Activated gamma-delta T cell (primary cell): ENCODE measurements at places on chromosomes 4 and X.

GRCh38 chrX:151771726-151772125, 37.2 kb downstream of the CNGA2 start:
- DNase-seq = no peak

DNA sequence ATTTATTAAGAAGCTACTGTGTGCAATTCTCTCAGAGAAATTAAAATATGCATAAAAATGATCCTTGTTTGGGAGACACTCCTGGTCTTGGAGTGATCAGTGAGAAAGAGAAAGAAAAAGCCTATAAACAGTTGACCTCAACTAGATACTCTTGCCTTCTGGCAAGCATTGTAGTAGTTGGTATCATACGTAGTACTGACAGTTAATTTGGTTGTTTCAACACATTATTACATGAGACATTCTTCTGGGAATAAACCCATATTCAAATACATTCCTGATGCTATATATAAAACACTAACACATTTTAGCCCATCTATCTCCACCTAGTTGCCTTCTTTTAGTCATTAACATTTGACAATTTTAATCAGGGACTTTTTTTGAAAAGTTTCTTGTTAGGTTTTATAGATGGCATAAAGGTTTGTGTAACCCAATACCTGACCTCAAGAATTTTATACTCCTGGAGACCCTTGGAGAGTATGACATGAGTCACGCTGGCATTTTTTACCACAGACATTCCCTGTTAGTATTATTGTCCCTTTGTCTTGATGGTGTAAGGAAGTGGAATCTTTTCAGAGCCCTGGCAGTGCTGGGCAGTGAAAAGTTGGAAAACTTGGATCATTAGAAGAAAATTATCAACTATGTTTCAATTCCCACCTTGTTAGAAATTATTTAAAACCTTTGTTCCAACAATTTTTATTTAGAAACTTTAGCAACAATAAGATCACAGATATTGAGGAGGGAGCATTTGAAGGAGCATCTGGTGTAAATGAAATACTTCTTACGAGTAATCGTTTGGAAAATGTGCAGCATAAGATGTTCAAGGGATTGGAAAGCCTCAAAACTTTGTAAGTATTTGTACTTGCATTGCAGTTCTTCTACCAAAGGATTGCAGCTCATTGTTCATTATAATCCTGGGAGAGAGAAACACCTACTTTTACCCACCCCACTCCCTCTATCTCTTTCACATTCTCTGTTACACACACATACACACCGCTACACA, 167.1 kb upstream of the PACRGL start:
- DNase-seq = no peak

GRCh38 chr4:133320576-133321170, 171.6 kb downstream of the PCDH10 start:
- DNase-seq = no peak

DNA sequence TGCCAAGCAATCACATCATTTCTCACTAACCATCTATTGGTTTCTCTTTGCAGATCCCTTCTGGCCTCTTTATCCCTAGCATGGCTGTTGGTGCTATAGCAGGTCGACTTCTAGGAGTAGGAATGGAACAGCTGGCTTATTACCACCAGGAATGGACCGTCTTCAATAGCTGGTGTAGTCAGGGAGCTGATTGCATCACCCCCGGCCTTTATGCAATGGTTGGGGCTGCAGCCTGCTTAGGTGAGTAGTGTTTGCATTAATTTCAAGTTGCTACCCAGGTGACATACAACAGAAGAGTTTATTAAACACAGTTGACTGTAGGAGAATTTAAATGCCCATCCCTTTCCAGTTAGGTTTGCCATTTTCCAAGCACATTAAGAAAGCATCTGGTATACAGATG, 112.2 kb downstream of the AKAP4 start:
- no peak for DNase-seq

DNA sequence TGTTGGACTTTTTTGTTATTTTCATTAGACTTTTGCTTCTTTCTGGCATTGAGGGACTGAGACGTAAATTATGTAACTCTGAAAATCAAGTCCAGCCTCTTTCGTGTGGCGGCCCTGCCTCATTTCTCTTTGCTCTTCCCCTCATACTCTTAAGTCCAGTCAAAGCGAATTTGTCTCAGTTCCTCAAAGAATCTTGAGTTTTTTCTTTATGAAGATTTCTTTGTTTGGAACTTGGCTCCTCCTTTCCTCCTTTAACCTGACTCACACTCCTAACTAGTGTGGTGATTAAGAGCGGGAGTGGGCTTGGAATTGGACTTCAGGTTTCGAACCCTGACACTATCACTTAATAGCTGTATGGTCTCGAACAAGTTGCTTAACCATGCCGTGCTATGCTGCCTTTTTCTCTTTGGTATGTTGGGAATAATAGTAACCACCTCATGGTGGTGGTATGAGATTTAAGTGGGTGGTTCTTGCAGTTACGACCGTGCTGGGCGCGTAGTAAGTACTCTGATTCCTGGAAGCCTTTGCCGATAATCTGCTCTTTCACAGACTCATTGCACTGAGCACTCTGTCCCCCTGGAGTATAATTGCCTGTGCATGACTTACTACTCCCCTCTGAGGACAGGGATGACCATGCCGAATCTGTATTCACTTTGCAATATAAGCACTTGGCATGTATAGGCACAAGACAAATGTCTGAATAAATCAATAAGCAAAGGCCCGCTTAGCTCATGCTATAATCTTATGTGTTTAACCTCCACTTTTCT, 19.1 kb downstream of the FNIP2 start:
- no peak for DNase-seq

- no peak for DNase-seq
These were observed 30.6 kb downstream of the ANXA5 start for GRCh38 chr4:121666091-121666679.

GRCh38 chr4:115433491-115433890, 320.1 kb upstream of the NDST4 start:
- DNase-seq = no peak

- DNase-seq = no peak
These were observed 6.3 kb downstream of the AMMECR1 start for GRCh38 chrX:110311437-110312230.

- DNase-seq = no peak
These were observed 66.1 kb downstream of the BMP3 start for GRCh38 chr4:81096566-81096965.

DNA sequence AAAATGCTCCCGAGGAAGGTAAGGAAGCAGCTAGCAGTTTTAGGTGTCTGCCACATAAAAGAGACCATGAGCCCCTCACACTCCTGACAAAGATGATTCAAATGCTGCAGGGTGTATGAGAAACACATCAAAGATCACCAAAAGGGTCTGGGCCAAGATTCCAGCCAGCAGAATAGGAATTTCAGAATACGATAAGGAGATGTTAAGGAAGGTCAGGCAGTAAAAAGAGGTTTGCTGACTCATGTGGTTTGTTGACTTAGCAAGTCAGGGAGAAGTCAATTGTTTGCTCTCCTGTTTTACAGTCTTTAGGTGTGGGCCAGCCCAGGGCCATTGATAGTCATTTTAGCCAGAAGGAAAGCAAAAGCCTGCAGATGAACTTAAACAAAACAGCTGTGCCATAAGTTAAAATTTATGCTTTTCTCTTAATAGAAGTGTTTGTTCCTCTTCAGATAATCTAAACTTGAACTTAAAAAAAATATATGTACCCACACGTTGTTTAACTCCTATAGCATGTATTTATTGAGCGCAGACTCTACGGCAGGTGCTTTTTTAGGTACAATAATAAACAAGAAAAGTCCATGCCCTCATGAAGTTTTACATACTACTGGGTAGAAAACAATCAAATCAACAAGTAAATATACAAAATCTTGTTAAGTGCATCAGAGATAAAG, 115.6 kb downstream of the CAMK2D start:
- DNase-seq = no peak

GRCh38 chr4:6568689-6569332, 6.2 kb upstream of the MAN2B2 start:
- DNase-seq = no peak

DNA sequence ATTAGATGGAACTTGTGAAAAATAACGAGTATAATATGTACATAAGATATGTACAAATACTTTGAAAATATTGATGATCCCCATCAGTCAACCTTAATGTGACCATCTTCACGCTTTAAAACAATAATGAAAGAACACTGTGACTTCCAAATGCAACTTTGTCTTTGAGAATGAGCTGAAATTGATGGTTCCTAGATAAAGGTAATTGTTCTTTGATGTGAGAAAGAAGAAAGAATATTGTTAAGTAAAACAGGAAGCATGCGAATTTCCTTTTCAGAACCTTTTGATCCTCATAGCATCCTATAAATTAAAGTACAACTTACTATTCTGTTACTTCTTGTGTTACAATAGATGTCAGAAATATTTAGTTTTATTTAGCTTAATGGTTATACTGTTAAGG, 22.2 kb downstream of the IL2 start:
- DNase-seq = no peak

- no peak for DNase-seq
These were observed 119.5 kb downstream of the ARSF start for GRCh38 chrX:3160756-3161155.

GRCh38 chrX:68880846-68881552, 52.2 kb downstream of the EFNB1 start:
- DNase-seq = no peak

DNA sequence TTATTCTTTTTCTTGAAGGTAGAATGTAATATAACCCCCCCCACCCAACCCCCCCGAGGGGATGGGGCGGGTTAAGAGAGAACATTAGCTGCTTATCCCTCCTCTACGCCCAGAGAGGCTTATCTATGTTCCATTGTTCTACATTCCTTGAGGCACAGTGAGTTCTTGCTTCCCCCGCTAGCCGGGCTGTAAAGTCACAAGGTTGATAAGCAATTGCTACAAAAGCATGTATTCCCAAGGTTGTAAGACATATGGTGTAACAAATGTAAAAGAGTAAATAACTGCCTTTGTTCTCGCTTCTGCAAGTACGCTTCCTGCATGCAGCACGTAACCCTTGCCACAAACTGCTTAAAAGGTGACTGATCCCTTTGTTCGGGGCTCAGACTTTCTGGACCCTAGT, 8.2 kb downstream of the DCAF8L2 start:
- no peak for DNase-seq

- no peak for DNase-seq
These were observed 93.9 kb downstream of the NXF2B start for GRCh38 chrX:102345916-102346315.

GRCh38 chrX:72408885-72409284, 103.2 kb upstream of the CITED1 start:
- no peak for DNase-seq

- DNase-seq = no peak
These were observed 1008.8 kb upstream of the PABPC4L start for GRCh38 chr4:135210341-135210740.

GRCh38 chr4:26879805-26880204, 19.2 kb downstream of the STIM2 start:
- no peak for DNase-seq

GRCh38 chr4:41517747-41518146, 20.2 kb upstream of the LIMCH1 start:
- DNase-seq = no peak

DNA sequence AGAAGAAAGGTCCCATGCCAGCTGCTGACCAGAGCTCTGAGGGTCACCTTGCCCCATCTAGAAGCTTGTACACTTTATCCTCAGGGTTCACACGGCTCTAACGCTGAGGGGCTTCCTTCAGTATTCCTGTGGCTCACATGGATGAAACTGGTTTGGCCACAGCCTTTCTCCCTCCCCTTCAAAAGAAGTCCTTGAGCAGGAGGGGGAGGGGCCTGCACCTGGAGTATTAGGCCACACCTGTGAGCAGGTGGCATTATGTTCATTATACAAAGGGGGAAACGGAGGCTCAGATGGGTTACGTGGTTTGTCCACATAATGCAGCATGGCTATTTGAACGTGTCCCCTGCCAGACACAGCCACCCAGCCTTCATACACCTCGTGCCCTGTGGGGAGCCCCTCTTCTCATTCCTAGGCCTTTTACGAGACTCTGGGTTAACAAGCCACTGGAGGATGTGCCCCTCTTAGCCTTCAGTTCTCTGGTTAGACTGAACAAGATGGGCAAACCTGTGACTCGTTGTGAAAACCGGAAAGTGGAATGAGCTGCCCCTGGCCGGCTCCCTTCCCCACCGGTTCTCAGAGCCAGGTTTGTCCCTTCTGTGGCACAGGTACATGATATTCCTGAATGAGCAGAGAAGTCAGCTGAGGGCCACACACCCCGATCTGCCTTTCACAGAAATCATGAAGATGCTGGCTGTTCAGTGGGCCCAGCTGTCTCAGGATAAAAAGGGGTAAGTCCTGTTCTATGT, 27.2 kb upstream of the JAKMIP1 start:
- DNase-seq = no peak

GRCh38 chrX:129750971-129751370, 12.2 kb downstream of the XPNPEP2 start:
- DNase-seq = no peak

GRCh38 chr4:21753084-21753760, 195.3 kb downstream of the KCNIP4 start:
- DNase-seq = no peak

GRCh38 chr4:176290520-176290919, 21.5 kb upstream of the ASB5 start:
- no peak for DNase-seq

GRCh38 chr4:98469771-98470170, 188.6 kb downstream of the TSPAN5 start:
- no peak for DNase-seq

DNA sequence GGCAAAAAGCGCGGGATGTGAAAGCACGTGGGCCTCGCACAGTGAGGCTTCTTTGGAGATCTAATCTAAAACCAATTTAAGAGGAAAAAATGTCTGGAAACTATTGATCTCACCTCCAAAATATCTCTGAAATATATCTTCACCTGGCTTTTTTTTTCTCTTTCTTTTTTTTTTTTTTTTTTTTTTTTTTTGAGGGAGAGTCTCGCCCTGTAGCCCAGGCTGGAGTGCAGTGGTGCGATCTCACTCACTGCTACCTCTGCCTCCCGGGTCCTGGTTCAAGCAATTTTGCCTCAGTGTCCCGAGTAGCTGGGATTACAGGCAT, 383 bp upstream of the ZMAT1 start:
- no peak for DNase-seq

- no peak for DNase-seq
These were observed 18.5 kb upstream of the RBPJ start for GRCh38 chr4:26302031-26302899.

- no peak for DNase-seq
These were observed 59.2 kb downstream of the GLUD2 start for GRCh38 chrX:121106484-121107235.

GRCh38 chr4:143286701-143287571, 49.7 kb upstream of the GAB1 start:
- DNase-seq = no peak

DNA sequence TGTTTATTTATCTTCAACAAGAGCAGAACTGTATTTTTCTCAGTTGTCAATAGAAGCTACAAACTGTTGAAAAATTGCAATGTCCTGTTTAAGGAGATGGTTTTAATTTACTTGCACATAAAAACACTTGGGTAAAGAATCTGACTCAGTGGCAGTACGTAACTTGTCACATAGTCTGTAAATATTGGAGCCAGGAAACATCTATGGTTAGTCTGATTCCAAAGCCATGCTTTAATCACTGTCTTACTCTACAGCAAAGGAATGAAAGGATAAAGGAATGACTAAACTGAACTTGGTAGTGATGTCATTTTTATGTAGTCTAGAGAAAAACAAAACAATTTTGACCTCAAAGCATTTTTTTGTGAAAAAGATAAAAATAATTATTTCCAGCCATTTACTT, 537.2 kb downstream of the STIM2 start:
- DNase-seq = no peak
